ENCODE measurements at places on chromosomes 5 and 9.
A peak's percentile ranks its signal among the peaks of the same experiment; 100 is the strongest.

DNA sequence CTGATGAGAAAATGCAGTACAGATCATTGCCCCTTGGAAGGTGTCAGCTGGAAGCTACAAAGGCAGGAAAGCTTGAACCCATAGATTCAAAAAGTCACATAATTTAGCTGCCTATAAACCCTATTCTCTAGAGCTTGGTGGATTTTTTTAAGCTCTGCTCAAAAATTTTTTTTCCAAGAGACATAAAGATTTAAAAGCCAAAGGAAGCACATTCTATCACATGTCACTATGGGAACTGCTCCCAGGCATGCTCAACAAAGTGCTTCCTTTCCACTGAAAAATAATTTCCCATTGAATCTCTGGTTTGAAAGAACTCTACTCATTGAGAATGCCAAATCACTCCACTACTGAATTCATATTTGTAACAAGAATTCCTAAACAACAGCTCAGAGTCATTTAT, 419.8 kb downstream of the CETN3 start:
- DNase-seq = no peak

- DNase-seq = no peak
These were observed 87.4 kb downstream of the NRG2 start for GRCh38 chr5:139955616-139956273.

- DNase-seq = no peak
These were observed 735 bp downstream of the ECPAS start for GRCh38 chr9:111483439-111483857.

DNA sequence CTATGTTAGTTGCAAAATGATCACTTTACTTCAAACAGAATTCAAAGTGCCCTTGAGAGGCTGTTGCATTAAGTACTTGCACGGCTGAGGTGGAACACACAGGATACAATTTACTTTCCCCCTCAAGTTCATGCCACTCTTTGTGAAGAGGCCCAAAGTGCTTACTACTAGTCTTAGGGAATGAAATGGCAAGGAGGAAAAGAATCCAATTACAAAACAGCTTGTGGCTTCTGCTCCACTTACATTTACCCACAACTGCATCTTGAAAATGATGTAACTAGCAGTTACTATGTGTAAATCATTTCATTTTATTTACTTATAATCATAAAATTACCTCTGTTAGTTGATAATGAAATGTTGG, 14.6 kb downstream of the FOXD1 start:
- DNase-seq = no peak

DNA sequence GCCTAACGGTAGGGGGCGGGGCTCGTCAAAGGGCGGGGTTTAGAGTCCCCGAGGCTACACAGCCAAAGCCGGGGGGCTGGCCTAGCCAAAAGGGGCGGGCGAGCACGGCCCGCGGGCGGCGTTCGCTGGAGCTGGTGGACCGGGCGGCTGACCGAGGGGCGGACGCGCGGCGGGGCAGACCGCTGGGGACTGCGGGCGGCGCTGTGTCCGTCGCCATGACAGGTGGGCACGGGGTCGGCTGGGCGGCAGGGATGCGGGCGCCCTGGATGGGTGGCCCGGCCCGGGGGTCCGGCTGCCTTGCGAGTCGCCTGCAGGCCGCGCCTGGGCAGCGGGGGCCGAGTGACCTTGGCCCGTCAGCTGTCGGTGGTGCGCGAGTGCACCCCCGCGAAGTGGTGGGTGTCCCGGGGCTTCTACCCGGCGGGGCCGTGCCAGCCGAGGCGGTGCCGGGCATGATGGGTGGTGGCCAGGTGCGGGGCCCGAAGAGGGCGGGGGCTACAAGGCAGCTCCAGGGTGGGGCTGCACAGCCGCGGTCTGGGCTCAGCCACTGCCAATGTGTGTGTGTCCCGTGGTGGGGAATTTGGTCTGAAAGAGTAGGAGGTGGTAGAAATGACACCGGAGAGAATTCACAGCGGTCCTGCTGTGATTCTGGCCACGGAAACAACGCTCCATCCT, at the start of gene CARD19:
CARD19 (plus strand) TSS at position 87 of the 672 bp plus-strand sequence; CDS start at position 216, 129 bp downstream.
- peak; percentile 25 for DNase-seq

- no peak for DNase-seq
These were observed 71.5 kb upstream of the ERBIN start for GRCh38 chr5:65854925-65855324.

DNA sequence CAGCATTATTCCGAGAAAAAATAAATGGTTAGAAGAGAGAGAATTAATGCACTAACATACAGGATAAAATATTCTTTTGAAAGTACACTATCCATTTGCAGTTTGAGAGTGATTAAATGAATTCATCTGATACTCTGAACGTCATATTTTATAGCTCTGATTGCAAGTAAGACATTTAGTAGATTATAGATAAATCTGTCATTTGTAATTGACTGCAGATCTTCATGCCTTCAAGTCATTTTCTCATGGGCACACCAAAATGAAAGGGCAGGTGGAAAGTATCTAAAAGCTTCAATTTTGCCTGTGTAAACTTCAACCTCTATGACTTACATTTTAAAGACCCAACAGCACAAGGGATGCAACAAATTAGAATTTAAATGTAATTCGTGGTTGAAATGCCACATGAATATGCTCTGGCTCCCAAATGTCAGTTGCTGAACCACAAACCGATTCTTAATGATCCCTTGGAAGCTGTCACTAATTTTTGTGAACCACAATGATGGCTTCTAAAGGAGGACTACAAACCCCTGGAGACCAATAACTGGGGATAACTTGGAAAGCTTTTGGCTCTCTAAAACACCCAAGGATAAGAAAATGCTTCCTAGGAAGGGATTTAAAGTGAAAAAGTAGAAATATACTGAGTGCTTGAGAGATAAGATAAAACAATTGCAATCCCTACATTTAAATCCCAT, 3.9 kb downstream of the TYRP1 start:
- no peak for DNase-seq

DNA sequence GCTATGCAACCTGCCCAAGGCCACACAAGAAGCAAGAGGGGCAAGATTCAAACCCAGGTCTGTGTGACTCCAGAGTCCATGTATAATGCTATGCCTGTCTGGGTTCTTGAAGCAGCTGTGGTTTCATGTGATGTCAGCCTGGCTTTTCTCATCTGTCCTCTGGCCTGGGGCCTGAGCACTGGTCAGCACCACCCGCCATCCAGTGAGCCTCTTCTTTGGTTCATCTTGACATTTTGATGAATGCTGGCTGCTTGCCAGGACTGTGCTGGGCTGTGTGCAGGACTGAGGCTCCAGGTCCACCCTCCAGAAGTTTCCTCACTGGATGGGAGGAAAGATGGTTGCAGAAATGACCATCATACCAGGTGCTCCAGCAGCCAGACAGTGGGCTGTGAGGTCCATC, 61.5 kb downstream of the TSTD2 start:
- DNase-seq = no peak

DNA sequence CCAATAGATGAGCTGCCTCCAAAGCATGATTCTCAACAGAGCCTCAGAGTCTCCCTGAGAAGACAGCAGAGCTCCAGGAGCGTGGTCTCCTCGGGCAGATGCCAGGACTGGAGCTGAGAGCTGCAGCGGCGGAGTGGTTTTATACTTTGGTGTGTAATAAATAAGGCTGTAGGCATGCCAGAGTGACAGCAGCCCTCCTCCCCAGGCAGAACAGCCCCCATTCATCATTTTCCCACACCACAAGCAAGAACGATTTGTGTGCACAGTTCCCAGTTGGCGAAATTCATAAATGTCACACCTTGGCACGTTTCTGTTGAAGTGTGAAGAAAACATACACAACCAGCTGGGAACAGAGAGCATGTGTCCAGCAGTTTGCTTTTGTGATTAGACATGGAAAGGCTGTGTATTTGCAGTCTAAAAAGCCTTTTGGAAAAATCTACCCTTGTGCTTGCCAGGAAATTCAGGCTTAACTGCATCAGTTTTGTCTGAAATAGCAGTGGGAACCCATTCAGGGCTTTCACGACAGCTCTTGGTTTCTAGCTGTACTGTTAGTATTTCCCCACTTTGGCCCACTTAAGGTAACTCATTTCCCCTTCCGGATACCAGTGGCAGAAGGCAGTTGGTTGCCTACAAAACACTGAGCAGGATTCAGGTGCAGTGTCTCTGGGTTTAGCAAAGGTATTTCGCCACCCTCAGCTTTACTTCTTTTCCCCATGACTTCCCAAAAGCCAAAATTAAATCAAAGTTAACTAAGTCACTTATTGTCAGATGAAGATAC, at the start of gene C1QTNF3:
C1QTNF3 (minus strand) TSS at position 115 of the 778 bp plus-strand sequence; CDS start at position 27, 88 bp downstream.
- no peak for DNase-seq

GRCh38 chr5:142097681-142098080, 10.9 kb upstream of the NDFIP1 start:
- peak; percentile 96 for DNase-seq

DNA sequence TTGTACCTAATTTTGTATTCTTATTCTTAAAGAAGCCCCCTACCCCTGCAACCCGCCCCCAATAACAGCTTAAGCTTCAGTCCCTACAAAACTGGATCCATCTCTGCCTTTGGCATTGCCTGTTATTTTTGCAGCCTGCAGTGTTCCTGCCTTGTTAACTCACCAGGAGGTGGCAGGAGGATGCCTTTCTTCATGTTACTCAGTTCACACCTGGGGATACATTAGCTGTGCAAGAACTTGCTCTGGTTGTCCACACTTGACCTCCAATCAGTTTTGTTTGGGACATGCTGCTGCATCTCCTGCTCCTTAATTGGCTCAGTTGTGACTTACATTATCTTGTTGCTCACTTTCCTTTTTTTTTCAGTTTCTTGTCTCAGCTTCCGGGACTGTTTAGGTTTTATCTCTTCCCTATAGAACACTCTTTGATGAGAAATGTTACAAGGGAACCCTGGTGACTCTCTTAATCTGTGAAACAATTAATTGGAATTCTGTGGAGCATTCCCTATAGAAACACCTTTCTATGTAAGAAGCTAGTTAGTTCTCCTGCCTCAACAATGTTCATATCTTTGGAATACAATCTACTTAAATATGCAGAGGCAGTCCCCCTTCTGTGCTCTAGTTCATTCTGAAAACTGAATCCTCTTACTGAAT, 467.7 kb upstream of the ACO1 start:
- peak; percentile 18 for DNase-seq

DNA sequence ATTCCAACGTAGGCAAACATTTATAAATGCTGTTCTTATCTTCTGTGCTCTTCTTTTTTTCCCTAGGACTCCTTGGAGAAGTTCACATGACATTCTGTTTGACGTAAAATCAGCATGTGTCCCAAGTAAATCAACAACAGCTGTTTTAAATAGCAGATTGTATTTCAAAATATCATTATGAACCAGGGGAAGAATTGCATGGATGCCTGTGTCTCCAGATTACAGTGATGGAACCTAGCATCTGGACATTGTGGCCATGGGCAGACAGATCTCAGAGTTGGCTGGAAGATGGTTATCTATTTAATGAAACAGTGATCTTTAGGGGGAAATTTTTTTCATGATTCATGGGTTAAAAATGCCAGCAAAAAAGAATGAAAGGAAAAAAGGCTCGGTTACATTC, 222.0 kb downstream of the MAN2A1 start:
- no peak for DNase-seq

DNA sequence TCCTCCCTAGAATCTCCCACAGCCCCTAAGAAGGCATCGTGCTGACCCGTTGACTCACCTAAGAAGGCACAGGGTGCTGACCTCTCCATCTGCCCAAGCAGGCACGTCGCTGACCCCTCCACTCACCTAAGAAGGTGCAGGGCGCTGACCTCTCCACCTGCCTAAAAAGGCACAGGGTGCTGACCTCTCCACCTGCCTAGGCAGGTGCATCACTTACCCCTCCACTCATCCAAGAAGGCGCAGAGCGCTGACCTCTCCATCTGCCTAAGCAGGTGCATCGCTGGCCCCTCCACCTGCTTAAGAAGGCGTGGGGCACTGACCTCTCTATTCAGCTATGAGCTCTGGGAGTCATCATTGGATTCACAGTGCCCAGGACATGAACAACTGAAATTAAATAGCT, 54.4 kb upstream of the FCN1 start:
- no peak for DNase-seq

DNA sequence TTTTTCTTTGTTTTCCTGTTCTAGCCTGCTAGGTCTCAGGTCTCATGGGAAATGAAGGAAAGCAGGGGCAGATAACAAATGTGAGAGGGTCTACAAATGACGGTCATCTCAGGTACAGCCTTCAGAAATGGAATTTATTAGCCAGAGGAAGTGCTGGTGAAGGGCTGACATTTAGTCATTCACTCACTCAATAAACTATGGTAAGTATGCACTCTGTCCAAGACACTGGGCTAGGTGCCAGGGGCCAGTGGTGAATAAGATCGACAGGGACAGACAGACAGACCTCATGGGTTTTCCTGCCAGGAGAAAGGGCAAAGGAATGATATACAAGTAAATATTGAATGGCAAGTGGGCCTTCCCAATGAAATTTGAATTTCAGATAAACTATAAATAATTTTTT, 6.3 kb downstream of the PDE6A start:
- peak; percentile 82 for DNase-seq

- DNase-seq = no peak
These were observed 56.7 kb upstream of the LPAR1 start for GRCh38 chr9:111094958-111095357.

DNA sequence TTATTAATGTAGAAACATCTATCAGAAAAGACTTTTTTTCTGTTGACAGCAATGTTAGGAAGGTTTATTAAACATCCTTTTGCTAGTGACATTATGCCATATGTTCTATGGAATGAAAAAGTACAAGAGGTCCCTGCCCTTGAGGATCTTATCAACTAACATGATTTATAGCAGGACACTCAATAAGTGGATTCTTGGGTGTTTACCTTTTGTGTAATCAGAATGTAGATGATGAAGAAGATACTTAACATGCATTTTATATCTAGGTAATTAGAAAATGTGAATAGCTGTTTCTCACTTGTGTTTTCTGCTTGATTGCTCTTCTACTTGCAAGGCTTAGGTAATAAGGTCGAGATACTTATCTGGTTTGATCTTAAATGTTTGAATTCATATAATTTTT, 4.9 kb downstream of the HMGCR start:
- DNase-seq = no peak

DNA sequence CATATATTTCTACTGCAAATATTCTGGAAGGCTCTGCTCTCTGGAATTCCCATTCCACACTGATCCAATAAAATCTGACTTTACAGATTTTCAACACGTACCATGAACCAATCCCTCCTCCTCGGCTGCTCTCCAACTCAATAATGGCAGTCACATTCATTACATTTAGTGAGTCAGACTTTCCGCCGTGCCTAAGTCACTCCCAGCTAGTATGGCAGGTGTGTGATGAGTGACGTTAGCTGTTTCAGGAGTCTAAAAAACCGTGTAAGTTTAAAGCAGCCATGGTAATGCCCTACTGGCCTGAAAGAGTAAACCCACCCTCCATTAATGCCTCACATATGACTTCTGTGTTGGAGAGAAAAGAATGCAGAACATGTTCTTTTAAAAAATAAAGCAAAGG, 3.3 kb downstream of the FBN2 start:
- DNase-seq = peak; percentile 17

- no peak for DNase-seq
These were observed 426.3 kb upstream of the TLE4 start for GRCh38 chr9:79145442-79145841.

GRCh38 chr9:123500336-123500735, 144.3 kb downstream of the CRB2 start:
- DNase-seq = no peak

Data from bronchial epithelial cell (primary cell).